Hematopoietic multipotent progenitor cell treated with erythropoietin and hydrocortisone succinate and interleukin-3 and kit ligand, for 8 days (in vitro differentiated cells): ENCODE measurements at places on chromosomes 5 and 9.

- DNase-seq: peak; percentile 10
These were observed 3.3 kb downstream of the GPX3 start for GRCh38 chr5:151023651-151024050.

DNA sequence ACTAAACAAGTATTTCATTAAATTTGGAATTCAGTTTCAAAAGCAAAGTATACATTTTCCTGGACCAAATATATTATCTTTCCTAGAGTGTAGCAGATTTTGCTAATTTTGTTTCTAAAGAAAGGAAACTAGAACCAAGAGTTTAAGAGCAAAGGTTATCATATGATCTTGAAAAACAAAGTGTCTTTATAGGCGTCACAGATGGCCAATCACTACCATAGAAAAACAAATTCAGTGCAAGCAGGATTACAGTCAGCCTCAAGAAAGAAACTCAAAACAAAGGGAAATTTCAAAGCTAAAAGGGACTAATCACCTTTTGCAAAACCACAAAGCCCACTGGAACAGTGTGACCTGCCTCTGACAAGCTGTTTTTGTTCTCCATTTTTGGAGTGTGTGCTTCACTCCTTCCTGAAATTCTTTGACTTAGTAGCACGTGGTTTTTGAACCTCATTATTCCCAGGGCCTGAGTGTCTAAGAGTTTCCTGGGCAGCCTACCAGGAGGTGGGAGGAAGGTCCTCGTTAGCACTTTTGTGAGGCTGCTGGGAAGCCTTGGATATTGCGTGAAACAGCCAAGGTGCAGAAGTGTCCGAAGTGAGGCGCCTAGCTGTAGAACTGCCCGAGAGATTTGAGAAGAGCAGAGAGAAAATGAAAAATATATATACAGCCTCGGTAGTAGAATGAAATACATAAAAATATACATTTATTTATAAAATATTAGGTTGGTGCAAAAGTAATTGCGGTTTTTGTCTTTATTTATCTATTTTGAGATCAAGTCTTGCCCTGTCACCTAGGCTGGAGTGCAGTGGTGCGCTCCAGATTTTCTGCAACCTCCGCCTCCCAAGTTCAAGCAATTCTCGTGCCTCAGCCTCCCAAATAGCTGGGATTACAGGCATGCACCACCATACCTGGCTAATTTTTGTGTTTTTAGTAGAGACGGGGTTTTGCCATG lies 246.1 kb downstream of the MARCHF11 start:
- DNase-seq: no peak

DNA sequence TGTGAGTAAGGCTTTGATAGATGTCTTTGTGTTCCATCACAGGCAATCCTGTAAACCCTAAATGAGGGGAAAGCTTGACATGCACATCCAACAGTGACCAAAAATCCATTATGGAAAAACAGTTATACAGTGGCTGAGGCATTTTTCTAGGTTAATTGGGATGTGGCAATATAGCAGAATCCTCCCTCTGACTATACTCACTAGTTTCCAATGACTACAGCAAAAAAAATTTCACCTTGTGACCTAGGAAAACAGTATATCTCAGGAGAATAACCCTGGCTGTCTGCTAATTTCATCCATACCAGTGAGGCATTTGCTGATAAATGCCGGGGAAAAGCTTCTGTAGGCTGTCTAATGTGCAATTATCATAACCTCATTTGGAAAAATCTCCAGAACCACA lies 49.9 kb upstream of the SNCAIP start:
- no peak for DNase-seq

- DNase-seq: no peak
These were observed 975 bp upstream of the HAVCR1 start for GRCh38 chr5:157059891-157060290.

- DNase-seq: no peak
These were observed 115.0 kb upstream of the TLE1 start for GRCh38 chr9:81804306-81804705.

DNA sequence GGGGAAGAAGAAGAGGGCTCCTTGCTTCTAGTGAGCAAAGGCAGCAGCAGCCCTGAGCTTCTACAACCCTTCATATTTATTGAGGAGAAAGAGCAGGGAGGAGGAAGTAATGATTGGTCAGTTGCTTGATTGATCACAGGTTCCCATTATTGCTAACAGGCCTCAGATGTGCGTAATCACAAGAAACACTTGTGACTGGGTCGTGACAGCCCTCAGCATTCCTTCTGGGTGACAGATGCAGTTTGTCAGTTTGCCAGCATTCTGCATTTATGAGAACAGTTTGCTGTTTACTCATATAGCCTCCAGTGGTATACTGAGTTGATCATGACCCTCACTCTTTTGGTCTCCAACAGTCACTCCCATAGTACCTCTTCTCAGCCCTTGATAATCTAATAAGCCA lies 111.5 kb upstream of the TNC start:
- no peak for DNase-seq

- no peak for DNase-seq
These were observed 208.0 kb downstream of the CHSY3 start for GRCh38 chr5:130112246-130112645.

- no peak for DNase-seq
These were observed 6.3 kb upstream of the SPINK14 start for GRCh38 chr5:148162038-148162437.

DNA sequence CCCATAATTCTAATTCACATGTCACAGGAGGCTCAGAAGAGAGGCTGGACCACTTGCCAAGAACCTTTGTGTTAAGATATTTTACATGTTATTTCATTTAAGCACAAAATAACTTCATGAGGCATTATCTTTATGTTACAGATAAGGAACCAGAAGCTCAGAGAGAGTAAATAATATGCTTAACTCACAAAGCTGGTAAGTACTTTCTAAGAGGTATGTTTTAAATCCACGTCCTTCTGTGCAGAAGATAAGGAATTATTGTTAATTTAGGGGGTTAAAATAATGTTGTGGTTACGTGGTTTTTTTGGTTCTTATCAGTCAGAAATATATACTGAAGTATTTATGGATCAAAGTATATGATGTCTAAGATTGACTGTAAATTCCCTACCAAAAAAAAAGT lies 8.0 kb downstream of the STRBP start:
- DNase-seq: peak; percentile 19

DNA sequence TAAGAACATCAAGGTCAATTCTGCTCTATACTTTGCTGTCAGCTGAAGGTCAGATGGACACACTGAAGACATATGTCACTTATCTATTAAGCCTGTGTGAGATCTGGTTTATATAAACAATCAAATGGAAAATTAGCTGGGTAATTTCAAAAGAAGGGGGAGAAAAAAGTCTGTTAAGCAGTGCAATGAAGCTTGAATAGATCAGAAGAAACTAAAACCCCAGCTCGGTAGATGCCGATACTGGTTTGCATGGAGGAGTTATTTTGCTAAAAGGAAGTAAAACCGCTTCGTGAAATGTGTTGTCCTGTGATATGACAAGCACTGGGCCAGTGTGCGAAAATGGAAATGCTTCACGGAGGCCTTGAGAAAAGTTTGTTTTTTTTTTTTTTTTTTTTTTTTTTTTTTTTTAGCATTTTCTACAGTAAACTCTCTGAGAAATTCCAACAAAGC lies 148.8 kb downstream of the MEF2C start:
- peak; percentile 89 for DNase-seq

DNA sequence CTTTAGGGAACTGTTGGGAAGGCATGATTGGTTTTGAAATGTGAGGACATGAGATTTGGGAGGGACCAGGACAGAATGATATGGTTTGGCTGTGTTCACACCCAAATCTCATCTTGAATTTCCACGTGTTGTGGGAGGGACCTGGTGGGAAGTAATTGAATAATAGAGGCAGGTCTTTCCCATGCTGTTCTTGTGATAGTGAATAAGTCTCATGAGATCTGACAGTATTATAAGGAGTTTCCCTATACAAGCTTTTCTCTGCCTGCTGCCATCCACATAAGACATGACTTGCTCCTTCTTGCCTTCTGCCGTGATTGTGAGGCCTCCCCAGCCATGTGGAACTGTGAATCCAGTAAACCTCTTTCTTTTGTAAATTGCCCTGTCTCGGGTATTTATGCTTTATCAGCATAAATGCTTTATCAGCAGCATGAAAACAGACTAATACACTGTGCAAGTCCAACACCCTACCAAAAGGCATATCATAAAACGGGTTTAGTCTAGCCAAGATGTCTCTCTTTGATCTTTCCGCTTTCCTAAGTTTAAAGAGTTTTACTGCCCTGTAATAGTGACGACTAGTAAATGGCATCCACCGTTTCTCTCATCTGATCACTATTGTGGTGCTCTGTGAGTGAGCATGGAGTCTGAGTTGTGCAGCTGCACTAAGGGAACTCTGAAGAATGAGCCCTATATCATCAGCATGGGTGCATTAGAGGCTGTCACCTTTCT lies 12.9 kb upstream of the ZNF782 start:
- DNase-seq: no peak

DNA sequence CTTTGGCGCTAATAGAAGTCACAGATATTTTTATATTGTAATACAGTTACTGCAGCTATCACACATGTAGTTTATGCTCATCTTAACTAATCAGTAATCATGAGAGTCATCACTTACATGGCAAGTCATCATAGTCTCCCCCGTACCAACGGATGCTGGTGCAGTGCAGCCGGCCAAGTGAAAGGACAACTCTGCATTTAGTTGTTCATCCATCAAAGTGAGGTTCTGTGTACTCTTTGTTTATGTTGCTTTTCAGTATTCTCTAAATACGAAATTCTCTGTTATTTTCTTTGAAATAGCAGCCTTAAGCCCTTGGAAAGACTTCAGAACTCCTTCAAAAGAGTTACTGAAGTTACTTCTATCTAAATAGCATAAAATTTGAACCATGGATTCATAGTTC lies 216.7 kb downstream of the CCDC171 start:
- DNase-seq: no peak

DNA sequence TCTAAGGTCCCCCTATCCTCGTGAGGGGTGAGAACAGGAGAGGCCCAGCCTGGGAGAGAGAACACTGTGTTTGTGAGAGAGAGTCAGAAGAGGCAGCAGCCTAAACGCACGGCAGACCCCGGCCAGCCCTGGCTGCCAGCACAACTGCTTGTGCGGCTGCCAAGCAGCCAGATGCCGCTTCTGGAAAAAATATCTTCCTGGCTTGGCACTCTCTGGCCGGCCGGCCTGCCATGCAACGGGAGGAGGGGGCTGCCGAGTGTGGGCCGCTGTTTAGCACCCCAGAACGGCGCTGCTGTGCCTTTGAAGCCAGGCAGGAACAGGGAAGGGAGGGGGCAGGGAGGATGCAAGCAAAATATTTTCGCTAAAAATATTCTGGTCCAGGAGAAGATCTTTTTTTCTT lies 105.0 kb downstream of the FGF18 start:
- DNase-seq: no peak

DNA sequence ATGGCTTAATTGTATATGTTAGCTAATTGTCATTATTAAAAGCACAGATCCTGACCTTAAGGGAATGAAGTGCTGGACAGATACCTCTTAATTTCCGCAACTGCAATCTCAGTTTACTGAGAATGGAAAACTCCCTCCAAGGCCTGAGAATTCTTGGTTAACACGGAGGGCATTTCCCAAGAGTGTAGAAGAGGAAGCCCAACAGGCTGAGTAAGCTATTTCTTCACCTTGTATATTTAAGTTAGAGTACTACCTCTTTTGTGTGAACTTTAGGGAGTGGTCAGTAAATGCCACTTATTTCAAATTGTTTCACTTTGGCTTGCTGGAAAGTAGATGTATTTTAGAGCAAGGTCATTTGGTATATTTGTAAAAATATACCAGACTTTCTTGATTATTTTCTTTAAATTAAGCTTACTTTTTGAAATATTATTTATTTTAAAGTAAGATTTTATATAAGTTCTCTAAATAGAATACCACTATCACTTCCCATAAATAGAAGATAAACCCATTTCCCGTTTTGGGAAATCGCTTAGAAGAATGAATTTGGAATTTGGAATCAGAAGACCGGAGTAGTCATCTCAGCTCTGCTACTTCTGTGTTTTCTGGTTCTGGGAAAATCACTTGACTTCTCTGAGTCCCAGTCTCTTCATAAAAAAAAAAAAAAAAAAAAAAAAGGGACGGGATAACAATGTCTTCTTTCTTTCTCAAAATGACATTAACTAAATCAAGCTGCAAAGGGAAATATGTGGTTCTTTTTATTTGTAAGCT lies 26.0 kb upstream of the C9orf72 start:
- no peak for DNase-seq

GRCh38 chr5:62112689-62113228 lies 193.2 kb upstream of the KIF2A start:
- no peak for DNase-seq

DNA sequence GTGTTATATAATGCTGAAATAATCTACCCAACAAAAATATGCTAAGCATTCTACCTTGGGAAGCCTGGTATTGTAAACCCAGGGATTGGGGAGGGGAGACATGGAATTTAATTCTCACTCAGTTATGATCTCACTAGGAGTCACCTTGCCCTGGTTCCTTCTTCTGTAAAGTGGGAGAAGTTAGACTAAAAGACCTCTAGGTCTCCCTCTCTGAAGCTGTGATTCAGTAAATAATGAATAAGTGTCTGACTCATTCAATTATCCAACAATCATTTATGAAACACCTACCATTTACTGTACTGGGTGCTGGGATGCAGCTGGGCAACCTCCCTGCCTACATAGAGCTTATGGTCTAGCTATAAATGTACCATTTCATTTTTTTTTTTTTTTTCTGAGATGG lies 20.2 kb upstream of the SPARC start:
- DNase-seq: no peak

- no peak for DNase-seq
These were observed 946.3 kb downstream of the DTWD2 start for GRCh38 chr5:118042076-118042475.

DNA sequence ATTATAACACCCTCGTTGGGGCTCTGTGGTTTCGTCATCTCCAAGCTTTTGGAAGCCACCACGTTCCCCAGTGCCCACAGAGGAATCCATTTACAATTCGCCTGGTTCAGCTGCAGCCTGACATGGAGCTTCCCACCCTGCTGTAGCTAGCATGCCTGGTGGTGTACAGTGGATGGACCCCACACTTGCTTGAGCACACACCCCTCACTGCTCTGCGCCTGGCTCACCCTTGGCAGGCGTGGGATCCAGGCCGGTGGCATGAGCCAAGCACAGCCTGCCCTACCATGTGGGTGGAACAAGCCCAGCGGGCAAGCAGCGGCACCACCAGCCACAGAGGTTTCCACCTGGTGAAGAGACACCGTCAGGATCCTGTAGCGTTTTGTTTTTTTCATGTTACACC lies 1045.7 kb upstream of the CDH9 start:
- no peak for DNase-seq

- DNase-seq: no peak
These were observed 6.5 kb upstream of the RPS6 start for GRCh38 chr9:19386502-19387044.

DNA sequence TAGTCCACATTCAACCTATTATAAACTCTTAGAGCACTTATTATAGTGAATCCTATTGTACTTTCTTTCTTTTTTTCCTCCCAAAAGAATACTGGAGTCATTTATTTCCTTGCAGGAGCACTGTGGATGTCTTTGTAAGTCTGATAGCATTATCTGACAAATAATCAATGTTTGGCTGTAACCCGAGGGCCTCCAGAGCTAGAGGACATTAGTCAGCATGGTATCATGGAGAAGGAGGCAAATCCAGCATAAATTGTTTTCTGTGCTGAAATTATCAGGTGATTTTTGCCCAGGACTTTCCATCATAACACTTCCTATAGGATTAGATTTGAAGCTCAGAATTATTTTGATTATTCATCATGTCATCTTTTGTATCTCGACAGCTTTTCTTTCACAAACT lies 551.0 kb downstream of the ZNF608 start:
- no peak for DNase-seq

- DNase-seq: no peak
These were observed 572.8 kb downstream of the TLE1 start for GRCh38 chr9:81116340-81117137.
